Activated CD4-positive, alpha-beta memory T cell treated with anti-CD3 and anti-CD28 coated beads, Interleukin-2, amount 10 ng/mL, durations not matched to agents 7 days and 5 days (primary cell): ENCODE measurements at places on chromosomes 7 and 10.

DNA sequence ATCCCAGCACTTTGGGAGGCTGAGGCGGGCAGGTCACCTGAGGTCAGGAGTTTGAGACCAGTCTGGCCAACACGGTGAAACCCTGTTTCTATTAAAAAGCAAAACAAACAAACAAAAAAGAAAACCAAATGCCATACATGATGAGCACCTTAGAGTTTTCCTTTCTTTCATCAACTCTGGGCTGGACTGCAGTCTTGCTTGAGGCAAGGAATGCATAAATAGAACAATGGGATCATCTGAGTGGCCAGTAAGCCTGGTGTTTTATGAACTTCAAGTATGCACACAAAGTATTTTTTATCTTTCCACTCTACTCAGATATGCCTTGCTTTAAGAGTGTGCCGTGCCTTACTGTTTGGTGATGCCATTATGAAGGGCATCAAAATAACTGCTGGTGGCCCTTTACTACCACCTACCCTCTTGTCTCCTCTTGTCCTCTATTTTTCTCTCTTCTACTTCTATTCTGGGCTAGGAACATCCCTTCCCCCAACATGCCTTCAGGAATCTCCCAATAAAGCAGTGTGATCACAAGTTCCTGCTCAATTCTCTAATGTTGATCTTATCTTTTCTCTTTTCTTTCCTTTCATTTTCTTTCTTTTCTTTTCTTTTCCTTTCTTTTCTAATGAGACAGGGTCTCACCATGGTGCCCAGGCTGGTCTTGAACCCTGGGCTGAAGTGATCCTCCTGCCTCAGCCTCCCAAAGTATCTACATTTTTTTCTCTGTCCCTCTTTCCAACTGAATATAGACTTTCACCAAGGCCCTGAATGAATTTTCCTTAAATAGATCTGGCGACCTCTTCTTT lies 10.2 kb downstream of the SCD start:
- DNase-seq, result no peak

DNA sequence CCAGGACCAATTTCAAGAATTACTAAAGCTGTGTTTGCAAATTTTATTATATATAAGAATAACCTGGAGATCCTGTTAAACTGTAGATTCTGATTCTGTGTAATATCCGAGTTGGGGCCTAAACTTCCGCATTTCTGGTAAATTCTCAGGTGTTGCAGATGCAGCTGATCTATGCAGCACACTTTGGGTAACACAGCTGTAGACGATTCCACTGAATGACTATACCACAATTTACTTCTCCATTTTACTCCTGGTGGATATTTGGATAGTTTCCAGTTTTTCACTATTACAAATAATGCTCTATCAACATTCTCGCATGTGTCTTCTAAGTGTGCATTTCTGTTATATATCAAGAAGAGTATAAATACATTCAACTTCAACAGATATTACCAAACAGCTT lies 7.5 kb downstream of the GDI2 start:
- DNase-seq, result no peak

DNA sequence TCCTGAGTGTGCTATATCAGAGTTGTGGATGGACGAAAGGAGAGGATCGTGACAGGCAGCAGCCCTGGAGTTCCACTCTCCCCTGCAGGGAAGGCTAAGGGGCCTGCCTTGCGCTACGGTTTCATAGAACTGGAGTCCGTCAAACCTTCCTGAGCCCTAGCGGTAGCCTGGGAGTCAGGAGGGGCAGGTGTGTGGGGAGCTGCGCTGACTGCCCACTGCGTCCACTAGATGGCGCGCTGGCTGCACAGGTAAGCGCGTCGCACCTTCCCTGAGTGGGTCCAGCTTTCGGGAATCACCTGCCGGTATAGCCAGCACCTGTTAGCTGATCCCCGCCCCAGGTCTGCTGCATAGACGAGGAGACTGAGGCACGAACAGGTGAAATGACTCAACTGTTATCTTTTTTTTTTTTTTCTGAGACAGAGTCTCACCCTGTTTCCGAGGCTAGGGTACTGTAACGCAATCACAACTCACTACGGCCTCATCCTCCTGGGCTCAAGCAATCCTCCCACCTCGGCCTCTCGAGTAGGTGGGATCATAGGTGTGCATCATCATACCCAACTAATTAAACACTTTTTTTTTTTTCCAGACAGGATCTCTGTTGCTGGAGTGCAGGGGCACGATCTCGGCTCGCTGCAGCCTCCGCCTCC lies 20.2 kb upstream of the BAIAP2L1 start:
- DNase-seq, result peak; percentile 55

DNA sequence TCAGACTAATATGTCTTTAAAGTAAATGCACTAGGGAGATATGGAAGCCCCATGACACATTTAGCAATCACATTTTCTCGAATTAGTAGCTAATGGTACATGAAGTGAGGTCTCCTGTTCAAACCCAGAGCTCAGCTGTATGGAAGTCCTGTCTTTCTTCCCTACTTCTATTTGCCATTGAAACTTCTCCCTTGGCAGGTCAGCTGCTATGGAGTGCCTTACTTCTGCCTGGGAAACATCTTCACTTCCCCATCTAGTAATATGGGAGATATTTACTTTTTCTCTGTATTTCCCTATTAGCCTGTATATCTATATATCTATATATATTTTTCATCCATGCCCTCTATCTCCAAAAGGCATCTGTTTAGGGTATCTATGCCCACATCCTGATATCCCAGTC lies 225.3 kb upstream of the INHBA start:
- no peak for DNase-seq

- no peak for DNase-seq
Observed at GRCh38 chr10:21352886-21353285, 172.6 kb downstream of the SKIDA1 start.

DNA sequence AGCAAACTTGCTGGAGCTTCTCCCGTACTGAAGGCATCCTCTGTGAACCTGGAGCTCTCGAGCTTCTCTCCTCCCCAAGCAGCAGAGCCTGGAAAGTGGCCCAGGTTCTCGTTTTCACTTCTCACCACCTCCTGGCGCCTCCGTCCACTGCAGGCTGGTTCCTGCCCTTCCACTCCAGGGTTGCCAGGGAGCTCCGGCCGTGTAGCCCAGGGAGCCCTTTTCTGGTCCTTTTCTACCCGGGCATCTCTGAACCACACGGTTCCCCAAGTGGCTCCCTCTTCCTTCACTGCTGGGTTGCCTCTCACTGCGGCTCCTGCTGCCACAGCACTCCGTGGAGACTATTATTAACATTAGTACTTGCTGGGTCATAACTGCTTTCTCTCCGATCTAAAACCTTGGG lies 208.6 kb upstream of the PPP2R2D start:
- no peak for DNase-seq

DNA sequence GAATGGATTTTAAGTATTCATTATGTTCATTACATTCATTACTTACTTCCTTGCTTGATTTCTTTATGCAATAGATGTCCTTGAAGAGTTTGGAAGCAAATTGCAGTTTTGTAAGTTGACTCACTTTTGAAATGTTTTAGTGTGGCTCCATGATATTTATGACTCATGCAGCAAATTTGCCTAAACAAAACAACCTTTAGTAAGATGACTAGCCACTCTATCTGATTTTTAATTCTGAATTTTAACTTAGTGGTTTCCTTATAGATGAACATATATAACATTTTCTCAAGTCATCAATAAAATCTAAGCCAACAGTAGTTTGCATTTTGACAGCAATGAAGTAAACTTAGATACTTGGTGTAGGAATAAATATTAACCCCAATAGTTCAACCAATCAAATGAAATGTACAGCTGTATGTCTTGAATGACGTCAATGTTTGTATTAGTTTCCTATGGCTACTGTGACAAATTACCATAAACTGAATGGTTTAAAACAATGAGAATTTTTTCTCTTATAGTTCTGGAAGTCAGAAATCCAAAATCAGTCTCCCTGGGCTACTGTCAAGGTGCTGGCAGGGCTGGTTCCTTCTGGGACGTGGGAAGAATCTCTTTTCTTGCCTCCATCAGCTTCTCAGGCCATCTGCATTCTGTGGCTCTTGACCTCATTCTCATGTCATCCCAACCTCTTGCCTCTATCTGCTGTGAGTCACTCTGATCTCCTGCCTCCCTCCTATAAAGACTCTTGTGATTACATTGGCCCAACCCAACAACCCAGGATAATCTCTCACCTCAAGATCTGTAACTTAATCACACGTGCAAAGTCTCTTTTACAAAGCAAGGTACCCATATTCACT lies 73.4 kb downstream of the AHR start:
- no peak for DNase-seq

DNA sequence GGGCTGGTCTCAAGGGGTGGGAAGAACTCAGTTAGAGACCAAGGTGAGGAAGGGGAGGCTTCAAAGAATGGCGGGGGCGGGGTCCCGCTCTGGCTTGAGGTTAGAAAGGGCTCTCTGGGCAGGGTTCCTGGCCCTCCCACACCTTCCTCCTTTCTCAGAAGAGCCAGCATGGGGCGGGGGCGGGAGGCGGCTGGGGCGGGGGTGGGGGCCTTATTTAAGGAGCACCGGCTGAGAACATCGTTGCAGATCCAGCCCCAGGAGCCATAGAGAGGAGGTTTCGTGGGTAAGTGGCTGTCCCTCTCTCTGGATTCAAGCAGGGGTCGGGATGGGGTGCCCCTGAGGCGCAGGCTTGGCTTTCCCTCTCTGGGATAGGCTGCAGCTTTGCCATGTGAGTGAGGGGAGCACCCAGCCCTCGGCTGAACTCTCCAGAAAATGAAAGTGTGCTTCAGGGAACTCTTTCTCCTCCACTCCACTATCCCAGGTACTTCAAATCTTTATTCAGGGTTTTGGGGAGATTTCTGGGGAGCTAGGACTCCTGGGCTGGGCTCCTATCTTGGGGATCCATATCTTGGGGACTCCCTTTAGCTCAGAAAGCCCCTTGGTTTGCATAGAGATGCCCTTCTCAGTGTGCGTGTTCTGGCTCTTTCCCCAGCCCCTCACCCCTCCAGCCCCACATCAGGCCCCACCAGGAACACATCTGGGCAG lies 3.3 kb upstream of the CUEDC2 start:
- peak; percentile 76 for DNase-seq

DNA sequence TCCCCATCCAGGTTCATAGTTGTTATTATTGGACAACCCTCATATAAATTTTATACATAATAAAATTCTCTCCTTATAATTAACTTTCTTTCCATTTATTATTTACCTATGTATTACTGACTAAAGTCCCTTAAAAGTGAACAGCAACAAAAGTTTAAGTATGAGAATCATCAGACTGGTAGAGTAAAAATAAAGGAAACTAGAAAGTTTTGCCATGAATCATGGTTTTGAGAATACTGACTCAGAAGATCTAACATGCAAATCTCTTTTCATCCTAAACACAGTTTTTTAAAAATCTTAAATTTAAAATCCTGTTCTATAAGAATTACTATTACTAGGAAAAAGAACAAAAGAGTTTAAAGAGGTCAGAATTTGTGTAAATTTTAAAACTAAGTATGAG lies 32.1 kb downstream of the HERC4 start:
- DNase-seq, result no peak

DNA sequence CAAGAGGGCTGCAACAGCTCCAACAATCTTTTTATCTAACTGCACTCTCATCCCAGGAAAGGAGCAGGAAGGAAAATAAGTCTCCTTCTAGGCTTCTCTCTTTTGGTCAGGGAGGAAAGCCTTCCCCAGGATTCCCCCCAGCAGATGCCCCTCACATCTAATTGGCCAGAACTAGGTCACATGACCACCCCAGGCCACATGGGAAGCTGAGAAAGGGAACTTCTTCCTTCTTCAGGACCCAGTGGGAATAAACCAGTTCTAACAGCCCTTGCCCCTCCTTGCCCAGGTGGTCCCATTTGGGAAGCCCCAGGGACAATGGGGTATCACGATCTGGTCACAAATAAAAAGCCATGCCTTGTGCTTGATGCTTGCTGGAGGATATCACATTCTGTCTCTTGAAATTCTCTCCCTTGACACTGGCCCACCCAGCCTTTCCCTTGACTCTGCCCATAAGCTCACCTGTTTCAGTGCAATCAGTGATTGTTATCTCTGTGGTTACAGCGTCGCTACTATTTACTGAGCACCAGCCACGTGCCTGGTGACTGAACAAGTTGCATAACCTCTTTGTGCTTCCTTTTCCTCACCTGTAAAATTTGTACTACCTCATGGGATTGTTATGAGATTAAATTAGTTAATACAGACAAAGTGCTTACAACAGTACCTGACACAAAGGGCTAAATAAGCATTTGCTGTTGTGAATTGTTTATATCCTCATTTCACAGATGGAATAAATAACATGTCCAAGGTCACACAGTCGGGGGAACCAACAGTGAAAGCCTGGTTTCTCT lies 9.0 kb upstream of the TACR2 start:
- DNase-seq, result peak; percentile 34

- no peak for DNase-seq
Observed at GRCh38 chr10:101682172-101682825, 12.7 kb downstream of the FBXW4 start.

DNA sequence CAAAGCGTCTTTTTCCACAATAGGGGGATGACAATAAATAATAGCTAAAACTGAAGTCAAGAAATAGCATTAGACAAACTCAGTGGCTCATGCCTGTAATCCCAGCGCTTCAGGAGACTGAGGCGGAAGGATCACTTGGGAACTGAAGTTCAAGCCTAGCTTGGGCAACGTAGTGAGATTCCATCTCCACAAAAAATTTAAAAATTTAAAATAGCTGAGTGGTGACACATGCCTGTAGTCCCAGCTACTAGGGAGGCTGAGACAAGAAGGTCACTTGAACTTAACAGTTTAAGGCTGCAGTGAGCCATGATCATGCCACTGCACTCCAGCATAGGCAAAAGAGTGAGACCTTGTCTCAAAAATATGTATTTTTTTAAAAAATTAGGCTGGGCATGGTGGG lies 107.9 kb downstream of the AKR1D1 start:
- DNase-seq, result no peak

DNA sequence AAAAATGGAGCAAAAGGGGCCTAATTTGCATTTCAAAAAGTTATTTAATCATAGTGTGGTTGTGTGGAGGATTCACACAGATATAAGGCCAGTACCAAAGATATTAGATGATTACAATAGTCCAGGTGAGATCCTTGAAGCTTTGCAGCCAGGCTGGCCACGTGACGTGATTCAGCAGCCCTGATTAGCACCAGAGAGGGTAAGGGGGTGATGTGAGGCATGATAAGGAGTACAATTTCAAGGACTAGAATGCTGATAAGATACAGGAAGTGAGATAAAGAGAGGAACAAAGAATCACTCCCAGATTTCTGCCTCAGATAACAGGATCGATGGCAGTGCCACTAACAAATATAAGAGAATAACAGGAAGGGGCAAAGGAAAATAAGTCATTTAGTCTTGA lies 108.4 kb upstream of the PALS2 start:
- DNase-seq, result no peak
